Fibroblast of lung (primary cell): ENCODE measurements at places on chromosomes 7 and 10. TPM values are rescaled to one million over a fixed set of nuclear protein-coding genes. Genes with fewer than 3 reads are reported as not detected.

DNA sequence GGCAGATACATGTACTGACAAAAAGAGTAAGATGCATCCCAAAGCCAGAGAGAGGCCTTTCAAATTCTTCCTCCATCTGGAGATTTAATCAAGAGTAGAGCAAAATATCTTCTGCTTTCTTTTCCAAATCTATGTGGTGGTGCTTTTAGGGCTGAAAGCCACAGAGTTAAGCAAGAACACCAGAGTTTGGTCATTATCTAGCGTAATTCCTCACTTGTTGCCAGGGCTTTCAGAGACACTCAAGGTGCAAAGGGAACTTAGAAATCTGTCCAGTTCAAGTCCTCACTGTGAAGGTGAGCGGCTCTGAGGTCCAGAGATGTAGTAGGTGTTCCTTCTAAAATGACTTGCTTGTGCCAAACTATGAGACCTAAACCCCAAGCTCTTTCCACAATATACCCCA is 10.9 kb upstream of the NFE2L3 start:
- H3K4me1 ChIP-seq, result no peaks in the 10 kb centered on the region
- no peaks in the 10 kb centered on the region for H3K27me3 ChIP-seq
- H3K27ac ChIP-seq, result no peak overlapping the region

DNA sequence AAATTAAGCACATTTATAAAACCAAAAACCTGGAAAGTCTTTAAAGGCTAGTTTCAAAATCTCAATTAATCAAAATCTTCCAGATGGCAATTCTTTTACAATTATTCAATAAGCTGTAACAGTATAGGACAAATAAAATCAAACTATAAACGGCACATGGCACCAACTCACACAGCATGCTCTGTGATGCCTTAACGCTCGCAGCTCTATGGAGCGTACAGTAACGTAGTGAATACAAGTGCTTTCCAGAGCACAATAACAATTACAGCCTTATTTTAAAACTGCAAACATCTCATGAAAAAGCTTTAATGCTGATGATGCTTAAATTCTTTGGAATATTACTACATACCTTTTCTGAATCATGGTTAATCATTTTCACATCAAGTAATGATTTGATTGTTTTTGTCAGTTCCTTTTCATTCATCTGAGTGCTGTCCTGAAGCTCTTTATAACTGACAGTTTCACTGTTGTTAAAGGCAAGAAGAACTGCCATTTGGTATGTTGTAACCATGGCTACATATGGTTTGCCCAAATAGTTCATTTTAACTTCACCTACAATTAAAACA is 74.2 kb downstream of the CUL2 start:
- H3K4me1 ChIP-seq, result no peaks in the 10 kb centered on the region
- H3K27ac ChIP-seq, result no peak overlapping the region

GRCh38 chr7:77783545-77783944 is 14.7 kb downstream of the TMEM60 start:
- H3K27ac ChIP-seq, result no peak overlapping the region
- H3K4me1 ChIP-seq, result no peaks in the 10 kb centered on the region
- H3K27me3 ChIP-seq, result no peaks in the 10 kb centered on the region
- no peak overlapping the region for H3K4me3 ChIP-seq
- H3K36me3 ChIP-seq, result no peaks in the 10 kb centered on the region
- DNase-seq, result no peak

MBL2 gene
- not detected in 2 replicates for total RNA-seq

NRBF2 gene
- 44.4 and 49.2 TPM in 2 replicates for total RNA-seq

MYO3A gene
- total RNA-seq, result not detected in 2 replicates
